Mucosa of descending colon (tissue), 3 donors: ENCODE measurements at places on chromosomes 4 and X. TPM values are rescaled to one million over a fixed set of nuclear protein-coding genes. Genes with fewer than 3 reads are reported as not detected.

Gene MAGEA12
- total RNA-seq: not detected

Gene MAGIX
- 15.6 TPM for total RNA-seq

DNA sequence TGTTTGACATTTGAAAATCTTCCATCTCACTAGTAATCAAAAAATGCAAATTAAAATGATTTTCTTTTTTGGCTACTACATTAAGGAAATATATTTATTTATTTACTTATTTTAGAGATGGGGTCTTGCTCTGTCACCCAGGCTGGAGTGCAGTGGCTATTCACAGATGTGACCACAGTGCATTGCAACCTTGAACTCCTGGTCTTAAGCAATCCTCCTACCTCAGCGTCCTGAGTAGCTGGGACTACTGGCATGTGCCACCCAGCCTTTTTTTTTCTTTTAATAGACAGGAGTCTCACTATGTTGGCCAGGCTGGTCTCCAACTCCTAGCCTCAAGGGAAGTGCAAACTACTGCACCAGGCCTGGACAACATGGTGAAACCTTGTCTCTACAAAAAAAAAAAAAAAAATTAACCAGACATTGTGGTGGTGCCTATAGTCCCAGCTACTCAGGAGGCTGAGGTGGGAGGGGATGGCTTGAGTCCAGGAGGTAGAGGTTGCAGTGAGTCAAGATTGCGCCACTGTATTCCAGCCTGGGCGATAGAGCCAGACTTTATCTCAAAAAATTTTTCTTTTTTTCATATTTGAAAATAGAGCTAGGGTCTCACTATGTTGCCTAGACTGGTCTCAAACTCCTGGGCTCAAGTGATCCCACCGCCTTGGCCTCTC is 4.4 kb upstream of the SMIM14 start:
- no peak for DNase-seq

DNA sequence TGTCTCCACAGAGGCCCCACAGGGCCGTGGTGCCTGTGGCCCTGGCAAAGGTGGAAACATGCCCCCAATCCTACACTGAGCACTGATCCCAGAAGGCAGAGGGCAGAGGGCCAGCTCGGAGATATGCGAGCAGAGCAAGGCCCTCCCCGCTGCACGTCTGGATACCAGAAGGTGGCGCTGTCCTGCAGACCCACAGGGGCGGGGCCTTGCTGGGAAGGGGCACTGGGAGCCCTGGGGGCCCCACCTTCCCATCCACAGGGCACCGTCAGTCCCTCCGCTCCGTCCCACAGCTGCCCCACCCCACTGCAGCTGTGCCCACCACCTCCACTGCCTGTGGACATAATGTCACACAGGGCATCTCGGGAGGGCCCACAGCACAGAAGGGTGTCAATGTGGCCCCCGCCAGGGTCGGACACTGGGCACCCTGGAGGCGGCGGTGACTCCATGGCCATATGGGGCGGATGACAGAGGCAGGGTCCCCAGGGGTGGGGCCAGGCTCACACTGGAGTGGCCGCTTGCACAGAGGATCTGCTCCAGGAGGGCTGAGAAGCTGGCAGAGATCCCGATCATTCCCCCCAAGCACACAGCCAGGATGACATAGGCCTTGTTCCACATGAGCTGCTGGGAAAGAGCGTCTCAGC is 4.8 kb downstream of the SLC49A3 start:
- DNase-seq: peak; percentile 84

DNA sequence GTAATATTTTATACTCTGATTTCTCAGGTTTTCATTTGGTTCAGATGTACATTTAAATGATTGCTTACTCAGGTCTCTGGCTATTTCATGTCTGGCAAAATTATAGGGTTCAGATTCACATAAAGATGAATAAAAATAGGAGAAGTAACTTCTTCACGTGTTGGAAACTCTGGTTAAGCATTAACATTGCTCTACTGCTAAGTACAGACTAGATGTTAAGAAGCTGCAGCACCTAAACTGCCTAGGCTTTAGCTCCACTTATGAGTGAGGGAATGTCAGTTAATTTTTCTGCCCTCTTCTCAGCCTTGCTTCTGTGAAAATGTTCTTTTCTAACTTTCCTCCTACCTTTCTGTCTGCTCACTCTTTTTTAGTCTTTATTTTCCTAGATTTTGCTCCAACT is 361.2 kb downstream of the ARAP2 start:
- DNase-seq: no peak

DNA sequence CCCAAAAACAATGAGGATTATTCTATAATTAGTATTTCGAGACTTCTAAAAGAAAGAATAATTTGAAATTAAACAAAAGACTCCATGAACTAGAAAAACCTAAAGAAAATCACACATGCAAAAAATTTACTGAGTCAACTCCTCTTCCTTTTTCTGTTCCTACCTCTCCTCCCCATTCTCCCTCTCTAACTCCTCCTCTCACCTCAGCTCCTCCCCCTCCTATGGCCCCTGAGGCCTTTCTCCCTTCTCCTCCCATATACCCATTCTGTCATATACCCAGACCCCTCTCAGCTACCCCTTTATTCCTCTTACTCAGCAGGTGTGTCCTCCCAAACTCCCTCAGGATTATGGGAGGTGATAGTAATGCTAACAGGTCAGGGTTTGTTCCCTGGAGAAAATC is 57.4 kb downstream of the SERTM2 start:
- no peak for DNase-seq

DNA sequence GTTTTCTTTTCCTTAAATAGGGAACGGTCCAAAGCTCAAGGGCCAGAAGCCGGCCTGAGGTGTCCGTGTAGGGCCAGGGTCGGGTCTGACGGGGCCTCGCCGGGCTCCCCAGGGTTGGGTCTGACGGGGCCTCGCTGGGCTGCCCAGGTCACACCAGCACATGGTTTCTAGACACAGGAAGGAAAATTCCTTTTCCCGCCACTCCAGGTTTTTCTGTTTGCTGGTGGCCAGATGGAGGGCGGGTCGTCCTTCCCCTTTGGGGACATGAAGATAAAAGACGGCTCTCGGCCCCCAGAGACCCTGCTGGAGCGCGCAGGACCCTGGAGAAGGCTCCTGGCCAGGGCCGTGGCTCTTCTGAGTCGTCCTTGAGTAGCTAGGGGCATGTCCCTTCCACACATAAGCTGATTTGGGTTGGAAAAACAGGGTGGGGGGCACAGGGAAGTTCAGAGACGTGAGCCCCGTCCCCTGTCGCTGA is 35.1 kb downstream of the PIGG start:
- no peak for DNase-seq
